ENCODE measurements at places on chromosomes 4 and X.

DNA sequence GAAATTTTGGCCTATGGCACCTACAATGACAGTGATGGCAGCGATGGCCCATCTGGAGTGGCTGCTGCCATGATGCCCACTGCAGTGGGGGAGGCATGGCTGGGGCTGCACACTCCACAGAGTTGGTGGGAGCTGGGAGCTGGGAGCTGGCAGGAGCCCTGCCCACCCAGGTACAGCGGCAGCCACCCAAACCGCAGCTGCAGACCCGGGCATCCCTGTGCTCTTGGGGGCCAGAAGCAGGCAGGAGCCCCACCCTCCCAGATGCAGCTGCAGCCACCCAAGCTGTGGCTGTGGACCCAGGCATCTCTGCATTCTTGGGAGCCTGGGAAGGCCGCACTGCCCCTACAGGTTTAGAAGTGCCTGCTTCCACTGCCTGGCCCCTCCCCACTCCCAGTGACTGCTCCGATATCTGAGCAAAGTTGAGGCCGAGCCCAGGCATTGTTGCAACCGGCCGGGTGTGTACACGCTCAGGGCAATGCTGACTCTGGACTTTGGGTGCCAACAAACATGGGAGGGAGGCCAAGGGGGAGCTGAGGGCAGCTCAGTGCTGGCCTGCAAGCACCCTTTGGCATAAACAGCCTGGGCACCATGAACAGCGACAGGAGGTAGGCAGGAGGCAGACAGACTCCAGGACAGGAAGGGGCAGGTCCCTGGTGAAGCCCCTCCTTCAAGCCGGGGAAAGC is 82.8 kb downstream of the PPP4R3C start:
- no peak for DNase-seq

GRCh38 chrX:19063030-19063429 is 59.2 kb downstream of the ADGRG2 start:
- DNase-seq: no peak

DNA sequence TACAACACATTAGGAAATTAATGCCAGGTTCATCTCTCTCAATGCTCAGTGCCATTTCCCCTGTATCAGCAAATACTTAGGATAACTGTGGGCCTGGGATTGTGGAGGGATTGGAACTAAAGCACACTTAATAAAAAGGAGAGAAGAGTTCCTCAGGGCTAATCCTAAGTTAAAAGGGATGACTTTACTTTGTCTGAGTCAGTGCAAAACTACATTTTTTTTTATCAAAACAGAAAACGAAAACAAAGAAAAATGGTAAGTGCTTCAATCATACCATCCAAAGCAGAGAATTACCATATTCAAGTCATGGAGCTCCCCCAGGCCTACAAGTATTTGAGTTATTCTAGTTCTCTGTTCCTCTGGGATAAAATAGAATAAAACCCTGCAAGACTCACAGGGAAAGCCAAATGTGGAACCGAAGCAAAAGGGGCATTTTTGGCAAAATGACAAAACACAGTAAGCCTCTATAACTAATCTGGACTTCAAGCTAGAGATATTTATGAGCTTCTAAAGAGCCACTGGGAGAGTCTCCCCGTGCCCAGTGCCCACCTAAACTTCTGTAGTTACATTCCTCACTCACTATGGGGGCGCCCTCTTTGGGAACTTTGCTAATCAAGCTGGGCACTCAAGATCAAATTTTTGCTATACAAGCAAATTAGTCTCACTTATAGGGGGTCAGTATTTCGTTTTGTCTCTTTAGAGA is 53.4 kb downstream of the PALLD start:
- no peak for DNase-seq

GRCh38 chr4:38138363-38138762 is 178.2 kb downstream of the PTTG2 start:
- DNase-seq: no peak

DNA sequence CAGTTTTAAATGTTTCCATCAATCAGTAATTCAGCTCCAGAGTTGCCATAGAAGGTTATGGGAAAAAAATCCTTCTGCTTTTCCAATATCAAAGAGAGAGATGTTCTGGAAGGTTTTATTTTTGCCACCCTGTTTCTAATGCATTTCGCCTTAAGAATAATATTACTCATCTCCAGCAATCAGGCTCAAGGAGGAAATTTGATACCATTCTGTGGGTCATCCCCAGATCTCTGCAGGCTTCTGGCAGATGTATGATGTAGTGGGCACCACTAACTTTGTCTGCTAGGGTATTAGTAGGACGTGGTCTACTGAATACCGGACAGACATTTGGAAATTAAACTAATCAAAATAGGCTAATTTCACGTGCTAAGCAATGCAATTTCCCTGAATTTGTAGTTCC is 645.4 kb upstream of the TENM3 start:
- DNase-seq: no peak

- no peak for DNase-seq
Measured at GRCh38 chr4:75715105-75715799, 9.1 kb upstream of the USO1 start.

GRCh38 chr4:86330961-86331742 is 28.7 kb downstream of the MAPK10 start:
- peak; percentile 21 for DNase-seq

DNA sequence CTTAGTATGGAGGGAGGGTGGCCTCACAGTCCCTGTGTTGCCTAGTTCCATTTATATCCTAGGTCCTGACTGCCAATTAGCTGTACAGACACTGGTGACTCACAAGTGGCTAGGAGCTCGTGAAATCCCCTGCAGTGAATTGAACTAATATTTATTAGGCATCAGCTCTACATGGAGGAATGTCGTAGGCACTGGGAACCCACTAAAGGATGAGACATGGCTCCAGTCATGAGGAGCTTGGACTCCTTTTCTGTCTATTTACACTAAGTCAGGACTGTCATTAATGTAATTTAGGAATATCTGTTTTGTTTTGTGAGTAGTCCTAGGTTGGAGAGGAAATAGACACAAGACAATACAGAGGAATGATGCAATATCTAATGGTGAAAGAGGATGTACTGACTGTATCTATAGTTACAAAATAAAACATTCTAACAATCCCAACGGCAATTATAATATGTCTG is 67.7 kb downstream of the MID1IP1 start:
- DNase-seq: peak; percentile 80

DNA sequence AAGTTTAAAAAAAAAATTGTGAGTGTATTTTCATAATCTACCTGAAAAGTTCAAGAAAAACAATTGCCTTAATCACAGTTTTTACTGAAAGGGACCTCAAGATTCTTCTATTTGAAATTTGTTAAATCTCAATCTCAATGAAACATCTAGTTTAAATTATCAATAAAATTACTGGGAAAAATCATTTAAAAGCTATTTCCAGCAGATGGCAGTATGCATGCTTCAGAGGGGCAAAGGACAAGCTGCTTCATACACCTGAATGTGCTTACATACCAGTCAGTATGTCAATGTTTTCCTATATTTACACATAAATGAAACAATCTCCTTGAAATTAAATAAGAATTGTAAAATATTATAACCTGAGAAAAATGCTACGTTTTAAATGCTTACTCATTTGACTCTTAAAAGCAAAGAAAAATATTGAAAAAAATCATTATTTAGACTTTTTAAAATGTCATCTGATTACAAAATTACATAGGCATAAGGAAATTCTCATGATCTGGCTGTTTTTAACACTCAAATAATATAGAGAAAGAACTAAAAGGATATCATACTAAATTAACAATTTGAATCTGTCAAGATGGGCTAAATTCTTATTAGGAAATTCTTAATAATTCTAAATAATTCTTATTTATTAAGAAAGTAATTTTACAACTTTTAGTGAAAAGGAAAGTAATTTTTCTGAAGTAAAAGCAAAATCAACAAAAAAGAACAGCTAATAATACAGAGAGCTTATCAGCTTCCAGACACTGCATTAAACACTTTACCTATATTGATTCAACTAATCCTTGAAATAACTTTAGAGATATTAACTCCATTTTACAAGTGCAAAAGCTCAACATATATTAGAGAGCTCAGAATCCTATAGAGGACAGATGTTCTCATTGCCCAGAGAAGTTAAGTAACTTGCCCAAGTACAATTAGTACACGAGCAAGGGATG is 242.1 kb downstream of the ADAMTS3 start:
- DNase-seq: peak; percentile 1

- no peak for DNase-seq
Measured at GRCh38 chr4:175790083-175790482, 22.0 kb downstream of the GPM6A start.

- no peak for DNase-seq
Measured at GRCh38 chr4:162151850-162152249, 11.9 kb downstream of the FSTL5 start.

- DNase-seq: no peak
Measured at GRCh38 chr4:10085386-10085785, 31.2 kb downstream of the WDR1 start.

DNA sequence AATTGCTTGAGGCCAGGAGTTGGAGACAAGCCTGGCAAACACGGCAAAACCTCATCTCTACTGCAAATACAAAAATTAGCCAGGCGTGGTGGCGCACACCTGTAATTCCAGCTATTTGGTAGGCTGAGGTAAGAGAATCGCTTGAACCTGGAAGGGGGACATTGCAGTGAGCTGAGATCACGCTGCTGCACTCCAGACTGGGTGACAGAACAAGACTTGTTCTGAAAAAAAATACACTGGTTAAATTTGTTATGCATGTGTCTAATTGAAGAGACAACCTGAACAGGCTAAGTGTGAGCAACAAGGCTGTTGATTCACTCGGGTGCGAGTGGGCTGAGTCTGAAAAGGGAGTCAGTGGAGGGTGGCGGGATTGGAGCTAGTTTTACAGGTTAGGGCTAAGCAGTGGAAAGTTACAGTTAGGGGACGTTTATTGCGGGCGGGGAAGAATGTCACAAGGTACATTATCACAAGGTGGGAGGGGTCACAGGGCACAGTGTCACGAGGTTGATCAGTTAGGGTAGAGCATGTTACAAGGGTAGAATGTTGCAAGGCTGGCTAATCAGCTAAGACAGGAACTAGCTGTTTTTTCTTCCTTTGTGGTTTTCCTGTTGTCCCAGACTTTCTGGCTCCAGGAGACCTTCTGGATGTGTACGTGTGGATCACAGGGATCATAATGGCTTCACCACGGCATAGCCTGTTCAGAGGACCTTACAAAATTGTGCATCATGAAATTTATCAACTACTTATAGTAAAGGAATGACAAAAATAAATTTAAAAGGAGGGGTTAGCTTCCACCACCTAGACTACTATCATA is 115.8 kb downstream of the NAA11 start:
- DNase-seq: peak; percentile 41

DNA sequence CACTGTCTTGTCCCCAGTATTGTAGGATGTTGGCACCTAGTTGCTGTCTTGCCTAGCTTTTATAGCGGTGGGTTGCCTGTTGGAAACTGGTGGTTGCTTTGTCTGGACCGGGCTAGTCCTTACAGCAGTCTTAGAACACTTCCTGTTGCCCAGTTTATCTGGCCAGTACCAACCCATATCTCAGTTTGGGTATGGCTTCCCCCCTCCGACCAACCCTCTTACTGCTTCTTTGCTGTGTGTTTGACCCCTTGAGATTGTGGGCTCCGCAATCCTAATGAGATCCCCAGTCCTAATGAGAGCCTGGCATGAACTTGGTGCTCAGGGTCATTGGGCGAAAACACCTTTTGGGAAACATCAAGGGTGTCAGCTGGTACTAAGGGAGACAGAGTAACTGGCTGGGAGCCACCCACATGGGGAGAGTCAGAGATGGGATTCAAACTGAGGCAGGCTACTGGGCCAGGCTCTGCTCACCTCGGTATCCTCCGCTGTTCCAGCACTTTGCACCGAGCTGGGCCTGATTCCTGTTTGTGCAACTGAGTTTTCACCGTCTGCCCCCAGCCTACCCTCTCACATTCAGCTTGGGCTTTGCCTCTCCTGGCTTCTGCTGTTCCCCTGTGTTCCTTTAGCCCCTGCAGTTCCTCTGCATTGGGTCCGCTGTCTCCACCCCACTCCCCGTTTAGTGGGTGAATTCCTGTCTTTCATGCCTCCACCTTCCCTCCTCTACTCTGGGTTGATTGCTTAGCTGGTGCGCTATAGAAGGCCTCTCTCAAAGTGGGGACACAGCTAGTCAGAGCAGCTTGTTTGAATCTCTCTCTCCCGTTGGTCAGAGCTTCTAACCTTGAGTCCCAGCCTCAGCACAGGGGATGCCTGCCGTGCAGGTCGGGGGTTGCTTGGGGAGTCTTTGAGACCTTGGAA is 1.6 kb downstream of the TBC1D14 start:
- no peak for DNase-seq

- no peak for DNase-seq
Measured at GRCh38 chr4:187417721-187418120, 577.9 kb upstream of the ZFP42 start.

DNA sequence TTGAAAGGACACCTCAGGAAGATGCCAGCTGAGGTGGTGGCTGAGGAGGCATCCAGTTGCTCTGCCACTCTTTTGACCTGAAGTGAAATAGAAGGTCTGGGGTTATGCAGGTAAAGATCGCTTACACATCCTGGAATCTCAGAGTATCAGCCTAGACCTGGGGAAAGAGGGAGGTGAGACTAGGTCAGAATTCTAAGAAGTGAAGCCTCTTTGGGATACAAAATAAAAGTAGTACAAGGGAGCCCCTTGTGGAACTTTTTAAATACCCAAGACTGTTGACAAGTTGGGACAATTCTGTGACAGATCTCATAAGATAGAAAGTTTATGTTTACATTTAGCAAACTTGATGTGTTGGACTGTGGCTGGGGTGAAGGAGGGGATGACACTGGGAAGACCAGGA is 263.1 kb downstream of the SPRY1 start:
- DNase-seq: peak; percentile 8

DNA sequence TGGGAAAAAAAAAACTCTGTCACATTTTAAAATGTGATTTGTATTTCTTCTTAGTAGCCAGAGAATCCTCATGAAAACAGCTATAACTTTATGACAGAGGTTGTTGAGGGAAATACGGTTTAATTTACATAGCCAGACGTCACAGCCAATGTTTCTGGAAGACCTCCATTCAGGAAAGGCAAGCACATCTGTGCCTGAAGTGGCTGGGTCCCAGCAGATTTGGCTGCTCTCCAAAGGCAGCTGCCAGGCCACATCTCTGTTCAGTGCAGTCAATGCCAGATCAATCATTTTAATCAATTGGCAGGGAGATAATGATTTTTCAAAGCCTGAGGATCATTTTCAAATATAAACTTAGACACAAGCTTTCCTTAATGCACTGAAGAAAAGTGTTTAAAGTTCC is 86.5 kb upstream of the ZIC3 start:
- no peak for DNase-seq

DNA sequence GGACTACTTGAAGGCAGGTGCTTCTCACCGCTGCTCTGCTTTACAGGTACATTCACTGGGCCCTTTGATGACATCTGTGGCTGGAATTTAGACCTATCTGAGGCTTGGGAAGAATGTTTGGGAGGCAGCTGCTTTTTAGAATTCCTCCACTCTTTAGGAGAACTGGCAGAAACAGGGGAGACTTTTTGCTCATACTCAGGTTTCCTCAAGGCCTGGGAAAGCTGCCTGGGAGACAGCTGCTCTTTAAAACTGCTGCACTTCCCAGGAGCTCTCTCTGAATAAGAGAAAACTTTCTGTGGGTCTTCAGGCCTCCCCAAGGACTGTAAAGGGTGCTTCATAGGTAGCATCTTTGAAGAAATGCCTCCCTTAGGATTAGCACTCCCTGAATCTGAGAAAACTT is 14.3 kb downstream of the CT47C1 start:
- DNase-seq: no peak

- DNase-seq: no peak
Measured at GRCh38 chrX:144768540-144768939, 478.8 kb upstream of the SPANXN1 start.

- DNase-seq: no peak
Measured at GRCh38 chrX:155874571-155875244, 6.4 kb upstream of the VAMP7 start.

GRCh38 chrX:108090491-108091263 is 665 bp downstream of the PSMD10 start:
- no peak for DNase-seq
